ENCODE measurements at places on chromosomes 5 and 9.
A peak's percentile ranks its signal among the peaks of the same experiment; 100 is the strongest.

DNA sequence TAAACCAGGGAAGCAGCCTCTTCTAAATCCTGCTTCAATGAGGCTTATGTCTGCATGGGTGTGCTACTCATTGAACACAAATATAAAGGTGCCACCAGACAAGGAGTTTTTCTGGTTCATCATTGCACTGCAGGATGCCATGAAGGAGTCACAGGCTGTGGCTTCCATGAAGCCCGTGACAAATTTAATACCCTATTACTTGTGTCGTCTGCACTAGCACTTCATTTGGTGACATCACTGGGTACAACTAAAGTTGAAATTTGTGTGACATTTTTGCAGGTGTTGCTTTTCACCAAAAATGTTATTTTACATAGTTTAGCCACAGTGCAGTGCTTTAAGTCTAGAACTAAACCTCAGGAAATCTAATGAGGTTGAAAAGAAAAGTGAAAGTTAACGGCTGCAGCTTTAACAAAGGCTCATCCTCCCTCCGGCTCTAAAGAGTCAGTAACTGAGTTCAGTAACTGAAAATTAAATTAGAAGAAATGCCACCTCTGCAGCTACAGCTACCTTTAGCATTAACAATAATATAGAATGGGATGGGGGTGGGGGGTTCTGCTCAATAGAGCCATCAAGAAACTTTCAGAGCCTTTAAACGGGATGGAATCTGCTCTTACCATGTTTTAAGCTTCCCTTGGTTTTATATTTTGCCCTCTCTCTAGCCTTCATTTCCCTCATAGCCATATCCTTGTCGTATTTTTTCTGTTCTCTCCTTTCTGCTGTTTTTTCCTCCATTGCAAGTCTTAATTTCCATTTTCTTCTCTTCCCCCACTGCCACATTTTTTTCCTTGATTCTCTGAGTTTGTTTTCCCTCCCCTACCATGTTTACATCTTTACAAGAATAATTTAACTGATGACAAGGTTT, 233.8 kb upstream of the TMEM161B start:
- no peak for DNase-seq

DNA sequence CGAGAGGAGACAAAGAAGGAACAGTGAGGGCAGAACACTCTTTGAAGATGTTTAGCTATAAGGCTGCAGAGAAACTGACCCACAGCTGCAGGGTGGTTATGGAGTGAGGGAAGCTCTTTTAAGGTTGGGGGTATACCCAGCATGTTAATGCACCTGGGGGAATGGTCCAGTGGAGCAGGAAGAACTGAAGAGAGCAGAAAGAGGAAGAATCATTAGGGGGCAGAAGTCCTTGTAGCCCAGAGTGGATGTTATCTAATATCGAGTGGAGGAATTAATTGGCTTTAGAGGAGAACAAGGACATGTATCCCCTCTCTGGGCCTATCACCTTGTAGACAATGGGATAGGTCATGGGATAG, 7.7 kb downstream of the IL4 start:
- DNase-seq, result no peak

DNA sequence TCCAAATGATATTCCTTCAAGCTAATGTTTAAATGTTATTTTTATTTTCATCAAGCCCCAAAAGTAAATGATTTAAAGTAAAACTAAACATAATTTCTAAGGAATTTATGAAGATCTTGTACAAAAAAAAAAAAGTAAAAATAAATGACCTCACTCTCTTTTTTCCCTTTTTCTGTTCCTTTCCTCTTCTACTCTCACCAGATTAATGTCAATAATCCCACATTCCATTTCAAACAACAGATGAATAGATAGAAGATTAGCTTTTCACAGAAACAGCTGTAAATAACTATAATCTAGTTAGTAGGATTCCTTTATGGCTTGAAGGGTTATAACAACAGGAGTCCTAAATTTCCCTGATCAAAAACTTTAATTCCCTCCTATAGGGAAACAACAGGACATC, 88.1 kb downstream of the EFNA5 start:
- no peak for DNase-seq

GRCh38 chr9:104769655-104770054, 5.7 kb downstream of the NIPSNAP3B start:
- DNase-seq, result no peak

DNA sequence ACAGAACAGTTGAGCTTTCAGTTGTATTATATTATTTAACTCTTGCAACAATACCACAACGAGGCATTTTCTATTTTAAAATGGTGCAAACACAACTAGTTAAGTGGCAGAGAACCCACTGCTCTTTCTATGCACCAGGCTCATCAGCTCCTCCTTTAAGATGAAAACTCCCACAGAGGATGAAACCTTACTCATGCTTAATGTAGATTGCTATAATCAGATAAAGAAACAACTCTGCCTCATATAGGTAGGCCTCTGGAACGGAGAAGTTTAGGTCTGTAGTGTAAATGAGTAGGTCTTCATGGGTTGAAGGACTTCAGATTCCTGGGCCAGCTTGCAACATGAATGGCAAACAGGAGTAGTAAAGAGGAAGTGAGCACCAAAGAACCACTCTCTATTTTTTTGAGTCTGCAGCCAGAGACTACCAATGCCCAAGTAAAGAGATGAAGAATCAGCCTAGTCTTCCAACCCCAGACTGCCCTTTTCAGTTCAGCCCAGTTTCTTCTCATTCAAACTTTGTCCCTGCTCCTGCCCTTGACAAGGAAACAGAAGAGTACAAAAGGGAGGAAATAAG, 33.9 kb downstream of the HACD4 start:
- DNase-seq, result no peak

DNA sequence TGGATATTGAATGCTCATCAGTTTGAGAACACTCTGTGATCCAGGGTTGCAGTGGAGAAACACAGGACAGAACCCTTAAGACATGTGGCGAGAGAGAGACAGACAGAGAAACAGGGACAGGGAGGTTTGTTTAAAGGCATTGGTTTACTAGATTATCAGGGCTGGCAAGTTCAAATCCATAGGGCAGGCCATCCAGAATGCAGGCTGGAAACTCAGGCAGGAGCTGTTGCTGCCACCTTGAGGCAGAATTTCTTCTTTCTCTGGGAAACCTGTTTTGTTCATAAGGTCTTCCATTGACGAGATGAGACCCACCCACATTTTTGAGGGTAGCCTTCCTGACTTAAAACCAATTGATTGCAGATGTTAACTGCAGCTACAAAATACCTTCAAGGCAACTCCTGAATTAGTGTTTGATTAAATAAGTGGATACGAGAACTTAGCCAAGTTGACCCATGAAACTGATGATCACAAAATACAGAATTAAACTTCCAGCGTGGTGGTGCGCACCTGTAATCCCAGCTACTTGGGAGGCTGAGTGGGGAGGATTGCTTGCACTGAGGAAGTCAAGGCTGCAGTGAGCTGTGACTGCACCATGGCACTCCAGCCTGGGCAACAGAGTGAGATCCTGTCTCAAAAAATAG, 55.9 kb downstream of the NSUN2 start:
- peak; percentile 25 for DNase-seq

- DNase-seq, result peak; percentile 63
Measured at GRCh38 chr5:36870399-36871040, 6.0 kb upstream of the NIPBL start.

- DNase-seq, result no peak
Measured at GRCh38 chr9:121527371-121527770, 27.7 kb upstream of the GGTA1 start.

- DNase-seq, result no peak
Measured at GRCh38 chr9:71663216-71663615, 105.1 kb downstream of the CEMIP2 start.

GRCh38 chr9:75588808-75589207, 301.7 kb upstream of the PCSK5 start:
- DNase-seq, result no peak

DNA sequence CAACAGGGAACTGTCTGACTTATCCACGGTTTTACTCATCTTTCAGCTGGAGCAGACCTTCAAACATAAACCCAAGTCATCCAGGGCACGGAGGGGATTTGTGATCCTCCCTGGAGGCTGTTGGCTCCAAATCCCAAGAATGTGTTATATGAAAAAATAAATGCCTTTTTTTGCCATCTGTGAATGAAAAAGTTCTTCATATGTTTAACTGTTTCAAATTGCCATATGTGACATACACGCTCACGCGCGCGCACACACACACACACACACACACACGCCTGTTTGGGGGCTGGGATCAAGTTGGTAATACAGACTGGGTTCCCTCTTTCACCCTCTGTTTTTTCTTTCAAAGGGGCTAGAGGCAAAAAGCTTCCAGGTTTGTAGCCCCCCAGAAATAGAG, 164.4 kb upstream of the EFNA5 start:
- no peak for DNase-seq

Data from DMS79 treated with DMSO at 0.1 percent for 48 hours (cell line).